ENCODE measurements at places on chromosomes 1 and 21. TPM values are rescaled to one million over a fixed set of nuclear protein-coding genes. Genes with fewer than 3 reads are reported as not detected.
A peak's percentile ranks its signal among the peaks of the same experiment; 100 is the strongest.

Gene VWA1
- 15.6 TPM for total RNA-seq

Gene RBM11
- not detected for total RNA-seq

Gene RWDD3
- 15.5 TPM for total RNA-seq

Gene G0S2
- total RNA-seq = not detected

GRCh38 chr1:29903548-29904166 is 667.3 kb downstream of the PTPRU start:
- H3K4me1 ChIP-seq = no peaks in the 10 kb centered on the region
- H3K4me3 ChIP-seq = no peak overlapping the region
- H3K27ac ChIP-seq = no peak overlapping the region
- no peak for DNase-seq
- H3K27me3 ChIP-seq = peaks cover 9% of the 10 kb centered on the region

DNA sequence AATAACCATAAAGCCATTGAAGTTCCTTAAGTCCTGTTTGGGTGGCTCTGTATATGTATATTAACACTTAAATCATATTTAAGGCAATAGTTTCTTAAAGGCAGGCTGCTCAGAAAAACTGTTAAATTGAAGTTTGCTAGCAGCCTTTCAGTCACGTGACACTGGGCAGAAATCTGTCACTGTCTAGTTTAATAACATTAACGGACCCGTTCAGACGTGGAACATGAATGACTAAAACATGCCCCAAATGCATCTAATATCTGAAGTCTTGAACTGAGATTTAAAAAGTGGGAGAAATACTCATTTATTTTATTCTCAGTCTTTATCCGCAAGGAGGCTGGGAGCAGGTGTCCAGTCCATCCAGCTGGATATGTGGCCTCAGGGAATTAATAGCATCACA is 3.3 kb upstream of the SPATA1 start:
- H3K4me1 ChIP-seq = peaks cover 39% of the 10 kb centered on the region
- no peak for DNase-seq
- H3K27me3 ChIP-seq = no peaks in the 10 kb centered on the region
- peak overlapping the region; percentile 33 for H3K4me3 ChIP-seq
- peaks cover 11% of the 10 kb centered on the region for H3K36me3 ChIP-seq

DNA sequence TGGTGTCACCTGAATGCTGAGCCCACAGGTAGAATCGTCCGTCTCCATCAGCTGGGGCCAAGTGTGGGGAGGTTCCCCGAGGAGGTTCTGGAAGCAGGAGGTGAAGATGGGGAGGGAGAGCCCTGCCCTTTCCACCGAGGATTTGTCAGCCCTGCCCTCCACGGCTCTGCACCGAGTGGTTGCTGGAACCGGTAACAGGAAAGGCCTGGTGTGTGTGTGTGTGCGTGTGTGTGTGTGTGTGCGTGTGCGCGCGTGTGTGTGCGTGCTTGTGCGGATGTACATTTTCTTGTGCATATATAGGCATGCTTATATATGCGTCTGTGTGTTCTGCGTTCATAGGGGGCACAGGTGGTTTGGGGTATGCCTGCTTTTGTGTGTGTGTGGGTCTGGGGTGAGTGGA is 3.5 kb downstream of the NBL1 start:
- peak overlapping the region; percentile 99 for H3K4me3 ChIP-seq
- peaks cover 56% of the 10 kb centered on the region for H3K4me1 ChIP-seq
- DNase-seq = no peak

DNA sequence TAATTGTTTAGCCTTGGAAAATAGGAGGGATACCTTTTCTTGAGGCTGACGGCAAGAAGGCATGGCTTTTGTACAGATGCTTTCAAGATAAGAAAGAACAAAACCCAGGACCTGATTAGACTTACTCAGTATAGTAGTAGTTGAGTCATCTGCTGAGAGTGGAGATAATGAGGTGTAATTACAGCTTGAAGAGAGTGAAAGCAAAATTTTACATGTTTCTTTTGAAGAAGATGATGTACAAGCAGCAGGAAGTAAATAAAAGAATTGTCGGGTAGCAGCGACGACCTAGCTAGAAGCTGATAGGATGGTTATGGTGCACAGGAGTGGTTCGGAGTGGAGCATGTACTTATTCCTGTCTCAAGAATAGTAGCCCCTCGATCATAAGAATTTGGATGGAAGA is 6.6 kb downstream of the ANGPTL1 start:
- no peaks in the 10 kb centered on the region for H3K36me3 ChIP-seq
- H3K4me3 ChIP-seq = no peak overlapping the region
- peaks cover 12% of the 10 kb centered on the region for H3K4me1 ChIP-seq
- H3K27ac ChIP-seq = no peak overlapping the region

GRCh38 chr1:200409761-200410565 is at the start of gene ZNF281:
Gene ZNF281 (minus strand): TSS chr1:200410036. CDS start chr1:200409705, 331 bp downstream.
- H3K27me3 ChIP-seq = no peaks in the 10 kb centered on the region
- peak within 1 kb of the TSS; percentile 90 for H3K27ac ChIP-seq

DNA sequence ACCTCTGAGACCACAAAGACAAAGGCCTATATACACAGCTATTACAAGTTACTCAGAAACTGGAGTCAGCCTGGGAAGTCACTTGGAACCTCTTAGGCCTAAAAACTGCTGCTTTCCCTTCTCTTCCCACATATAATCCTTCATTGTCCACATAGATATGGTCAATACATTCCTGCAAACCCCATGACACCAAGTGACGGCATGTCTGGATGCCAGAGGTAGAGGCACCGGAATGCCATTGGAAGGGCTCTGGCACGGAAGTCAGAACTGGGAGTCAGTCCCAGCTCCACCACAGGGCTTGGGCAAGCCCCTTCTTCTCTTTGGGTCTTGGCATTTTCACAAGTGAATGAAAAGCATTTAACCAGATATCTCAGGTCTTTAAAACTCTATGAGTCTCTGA is 204.7 kb downstream of the MATN1 start:
- H3K4me3 ChIP-seq = no peak overlapping the region
- DNase-seq = peak; percentile 46
- no peak overlapping the region for H3K27ac ChIP-seq
- no peaks in the 10 kb centered on the region for H3K4me1 ChIP-seq
- H3K27me3 ChIP-seq = no peaks in the 10 kb centered on the region

- no peak overlapping the region for H3K4me3 ChIP-seq
- H3K36me3 ChIP-seq = peaks cover 7% of the 10 kb centered on the region
- DNase-seq = no peak
- no peaks in the 10 kb centered on the region for H3K27me3 ChIP-seq
- peaks cover 33% of the 10 kb centered on the region for H3K4me1 ChIP-seq
These were observed 47.1 kb upstream of the DYNLT5 start for GRCh38 chr1:66705110-66705509.

DNA sequence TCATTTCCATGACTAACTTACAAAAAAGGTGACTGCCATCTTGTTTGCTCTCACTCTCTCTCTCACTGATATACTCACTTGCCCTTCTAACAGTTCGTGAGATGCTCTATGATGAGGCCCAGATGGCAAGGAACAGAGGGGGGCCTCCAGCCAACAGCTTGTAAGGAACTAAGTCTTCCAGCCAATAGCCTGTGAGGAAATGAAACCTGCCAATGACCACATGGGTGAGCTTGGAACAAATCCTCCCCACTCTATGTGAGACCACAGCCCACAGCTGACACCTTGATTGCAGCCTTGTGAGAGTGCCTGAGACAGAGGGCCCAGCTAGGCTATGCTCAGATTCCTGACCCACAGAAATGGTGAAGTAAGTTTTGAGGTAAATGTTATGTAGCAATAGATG is 153.7 kb downstream of the HHIPL2 start:
- H3K36me3 ChIP-seq = no peaks in the 10 kb centered on the region
- no peak for DNase-seq
- H3K27ac ChIP-seq = no peak overlapping the region
- H3K4me1 ChIP-seq = no peaks in the 10 kb centered on the region
- H3K4me3 ChIP-seq = no peak overlapping the region

- DNase-seq = no peak
- H3K36me3 ChIP-seq = no peaks in the 10 kb centered on the region
- H3K27me3 ChIP-seq = peaks cover 29% of the 10 kb centered on the region
- H3K27ac ChIP-seq = no peak overlapping the region
- H3K4me1 ChIP-seq = no peaks in the 10 kb centered on the region
These were observed 94.2 kb downstream of the PRKAB2 start for GRCh38 chr1:147077936-147078605.

DNA sequence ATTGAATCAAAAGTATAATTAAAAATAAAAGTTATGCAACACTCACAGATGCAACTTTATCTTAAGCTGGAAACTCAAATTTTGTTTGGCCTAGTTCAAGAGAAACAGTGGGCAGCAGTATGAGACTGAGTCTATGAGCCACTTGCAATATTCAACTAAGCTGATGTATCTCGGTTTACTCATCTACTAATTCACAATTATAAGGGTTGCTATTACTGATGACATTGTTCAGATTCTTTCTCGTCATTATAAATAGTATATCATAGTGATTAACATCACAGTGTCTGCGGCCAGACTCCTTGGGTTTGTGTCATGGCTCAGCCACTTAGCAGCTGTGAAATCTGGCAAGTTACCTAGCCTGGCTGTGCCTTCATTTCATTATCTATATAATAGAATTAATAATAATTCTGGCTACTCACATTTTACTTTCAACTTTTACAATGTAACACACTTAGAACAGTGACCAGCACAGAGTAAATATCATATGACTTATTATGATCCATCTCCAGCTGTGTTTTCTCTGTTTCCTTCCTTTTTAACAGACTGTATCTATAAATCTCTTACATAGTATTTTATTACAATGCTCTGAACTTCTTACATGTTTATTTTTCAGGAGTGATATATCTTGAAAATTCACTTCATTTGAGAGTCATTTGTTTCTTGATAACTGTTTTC is 194.3 kb upstream of the RGS18 start:
- H3K36me3 ChIP-seq = no peaks in the 10 kb centered on the region
- no peaks in the 10 kb centered on the region for H3K27me3 ChIP-seq
- no peak overlapping the region for H3K4me3 ChIP-seq
- no peak overlapping the region for H3K27ac ChIP-seq

- no peaks in the 10 kb centered on the region for H3K27me3 ChIP-seq
- H3K4me1 ChIP-seq = peaks cover 17% of the 10 kb centered on the region
- H3K36me3 ChIP-seq = no peaks in the 10 kb centered on the region
- H3K27ac ChIP-seq = no peak overlapping the region
- DNase-seq = no peak
These were observed 56.7 kb upstream of the RGS21 start for GRCh38 chr1:192260076-192260475.

GRCh38 chr1:233255145-233255544 is 40.4 kb downstream of the PCNX2 start:
- H3K36me3 ChIP-seq = peaks cover 24% of the 10 kb centered on the region
- H3K27ac ChIP-seq = no peak overlapping the region
- DNase-seq = no peak
- no peaks in the 10 kb centered on the region for H3K27me3 ChIP-seq
- H3K4me1 ChIP-seq = peaks cover 14% of the 10 kb centered on the region
- H3K4me3 ChIP-seq = no peak overlapping the region

GRCh38 chr1:9850442-9851162 is 26.8 kb upstream of the CLSTN1 start:
- peaks cover 10% of the 10 kb centered on the region for H3K36me3 ChIP-seq
- no peak for DNase-seq
- H3K4me3 ChIP-seq = no peak overlapping the region
- H3K27me3 ChIP-seq = no peaks in the 10 kb centered on the region

DNA sequence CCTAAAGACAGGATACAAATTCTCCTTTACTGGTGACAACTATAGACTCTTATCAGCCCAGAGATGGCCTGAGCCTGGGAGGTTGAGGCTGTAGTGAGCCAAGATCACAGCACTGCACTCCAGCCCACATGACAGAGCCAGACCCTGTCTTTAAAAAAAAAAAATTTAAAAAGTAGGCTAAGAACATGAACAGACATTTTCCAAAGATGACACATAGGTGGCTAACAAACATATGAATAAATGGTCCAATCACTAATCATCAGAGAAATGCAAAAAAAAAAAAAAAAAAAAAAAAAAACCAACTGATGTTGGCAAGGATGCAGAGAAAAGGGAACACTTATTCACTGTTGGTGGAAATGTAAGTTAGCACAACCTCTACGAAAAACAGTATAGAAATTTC is 65.0 kb downstream of the TOR3A start:
- H3K4me1 ChIP-seq = peaks cover 18% of the 10 kb centered on the region
- no peaks in the 10 kb centered on the region for H3K27me3 ChIP-seq
- H3K27ac ChIP-seq = peak overlapping the region; percentile 71
- DNase-seq = no peak
- no peak overlapping the region for H3K4me3 ChIP-seq
- peaks cover 7% of the 10 kb centered on the region for H3K36me3 ChIP-seq

DNA sequence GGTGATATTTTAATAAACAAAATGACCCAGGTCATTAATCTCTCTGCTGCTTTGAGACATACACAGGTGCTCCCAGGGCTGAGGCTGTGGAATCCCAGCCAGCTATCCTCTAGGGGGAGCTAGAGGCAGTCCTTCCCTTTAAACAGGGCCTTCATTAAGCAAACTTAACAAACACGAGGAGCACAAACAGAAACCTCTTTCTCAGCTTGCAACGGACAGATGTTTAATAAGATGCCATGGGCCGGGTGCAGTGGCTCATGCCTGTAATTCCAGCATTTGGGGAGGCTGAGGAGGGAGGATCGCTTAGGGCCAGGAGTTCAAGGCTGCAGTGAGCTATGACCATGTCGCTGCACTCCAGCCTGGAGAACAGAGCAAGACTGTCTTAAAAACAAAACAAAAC is 106.7 kb downstream of the HIVEP3 start:
- peaks cover 2% of the 10 kb centered on the region for H3K27me3 ChIP-seq
- H3K36me3 ChIP-seq = no peaks in the 10 kb centered on the region
- no peak overlapping the region for H3K4me3 ChIP-seq
- DNase-seq = no peak
- peak overlapping the region; percentile 58 for H3K27ac ChIP-seq
- peaks cover 8% of the 10 kb centered on the region for H3K4me1 ChIP-seq

- H3K36me3 ChIP-seq = peaks cover 4% of the 10 kb centered on the region
- no peaks in the 10 kb centered on the region for H3K27me3 ChIP-seq
- no peak for DNase-seq
- H3K4me3 ChIP-seq = no peak overlapping the region
These were observed 117.6 kb downstream of the LEPR start for GRCh38 chr1:65538086-65538485.

GRCh38 chr1:220271706-220272046 is 577 bp downstream of the RAB3GAP2 start:
- DNase-seq = no peak
- H3K27ac ChIP-seq = no peak overlapping the region
- H3K4me3 ChIP-seq = no peak overlapping the region
- peaks cover 8% of the 10 kb centered on the region for H3K36me3 ChIP-seq

- no peak overlapping the region for H3K27ac ChIP-seq
- DNase-seq = no peak
- H3K36me3 ChIP-seq = no peaks in the 10 kb centered on the region
- H3K4me3 ChIP-seq = no peak overlapping the region
- no peaks in the 10 kb centered on the region for H3K4me1 ChIP-seq
These were observed 34.5 kb upstream of the FAM163A start for GRCh38 chr1:179708434-179709195.

Measured in osteocyte (in vitro differentiated cells).